Hippocampal formation (tissue), 2 donors: ENCODE measurements at places on chromosomes 5 and 9.

GRCh38 chr5:67679184-67679841 is 482.7 kb upstream of the CD180 start:
- DNase-seq, result no peak

- DNase-seq, result no peak
These were observed 602.1 kb downstream of the PSAT1 start for GRCh38 chr9:78899006-78899405.

- DNase-seq, result no peak
These were observed 5.3 kb downstream of the SLC24A2 start for GRCh38 chr9:19783500-19783899.

DNA sequence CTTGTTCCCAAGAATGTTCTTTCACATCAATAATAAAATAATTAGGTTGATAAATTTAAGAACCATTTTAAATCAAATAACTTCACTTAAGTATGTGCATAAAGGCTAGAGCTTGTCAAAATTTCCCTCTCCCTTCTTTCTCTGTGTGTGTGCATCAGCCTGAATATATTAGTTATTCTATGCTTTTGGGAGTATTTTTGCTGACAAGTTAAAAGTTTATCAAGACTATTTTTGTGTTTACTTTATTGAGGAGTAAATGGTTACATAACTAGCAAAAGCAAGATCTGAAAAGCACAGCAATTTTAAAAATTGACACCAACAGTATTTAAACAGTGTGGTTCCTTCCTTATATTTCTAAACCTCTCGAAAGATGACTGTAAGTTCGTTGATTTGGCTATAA is 261.7 kb downstream of the ISL1 start:
- DNase-seq, result no peak

DNA sequence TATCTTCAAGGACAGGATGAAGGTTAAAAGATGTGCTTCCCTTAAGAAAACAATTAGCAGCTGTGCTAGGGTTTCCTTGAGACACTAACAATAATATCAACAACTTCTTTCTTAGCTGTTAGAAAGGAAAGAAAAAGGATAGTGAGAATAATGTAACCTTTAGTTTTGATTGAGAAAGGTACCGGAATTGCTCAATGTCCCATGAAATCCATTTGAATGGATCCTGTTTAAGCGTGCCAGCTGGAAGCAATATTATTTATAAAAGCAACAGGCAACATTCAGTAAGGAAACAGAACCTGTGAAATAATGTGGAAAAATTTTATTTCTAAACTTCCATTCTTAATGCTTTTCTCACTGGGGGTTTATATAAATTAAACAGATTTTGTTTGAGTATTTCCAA is 120.9 kb downstream of the CCDC192 start:
- DNase-seq, result no peak

- no peak for DNase-seq
These were observed 857 bp downstream of the FAM169A start for GRCh38 chr5:74865256-74865803.

DNA sequence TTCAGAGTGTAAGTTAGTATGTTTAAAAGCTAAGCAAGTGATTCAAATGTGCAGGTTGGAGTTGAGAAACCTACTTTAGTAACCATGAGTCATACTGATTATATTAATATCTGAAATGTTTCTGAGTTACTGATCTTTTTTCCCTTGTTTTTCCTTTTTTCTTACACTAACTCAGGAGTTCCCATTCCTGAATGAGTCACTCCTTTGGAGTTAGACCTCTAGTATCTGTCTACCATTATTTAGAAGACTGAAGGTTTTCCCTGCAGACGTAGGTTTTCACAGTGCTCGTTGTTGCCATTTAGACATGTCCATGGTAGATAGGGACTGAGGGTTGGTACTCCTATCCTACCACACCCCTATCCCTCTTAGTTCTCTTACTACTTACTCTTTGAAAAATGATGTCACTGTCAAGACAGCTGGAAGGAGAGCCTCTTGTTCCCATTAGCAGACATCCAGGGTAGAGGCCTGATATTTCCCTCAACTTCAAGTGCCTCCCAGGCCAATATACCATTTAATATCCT is 20.2 kb downstream of the OCLN start:
- DNase-seq, result no peak

DNA sequence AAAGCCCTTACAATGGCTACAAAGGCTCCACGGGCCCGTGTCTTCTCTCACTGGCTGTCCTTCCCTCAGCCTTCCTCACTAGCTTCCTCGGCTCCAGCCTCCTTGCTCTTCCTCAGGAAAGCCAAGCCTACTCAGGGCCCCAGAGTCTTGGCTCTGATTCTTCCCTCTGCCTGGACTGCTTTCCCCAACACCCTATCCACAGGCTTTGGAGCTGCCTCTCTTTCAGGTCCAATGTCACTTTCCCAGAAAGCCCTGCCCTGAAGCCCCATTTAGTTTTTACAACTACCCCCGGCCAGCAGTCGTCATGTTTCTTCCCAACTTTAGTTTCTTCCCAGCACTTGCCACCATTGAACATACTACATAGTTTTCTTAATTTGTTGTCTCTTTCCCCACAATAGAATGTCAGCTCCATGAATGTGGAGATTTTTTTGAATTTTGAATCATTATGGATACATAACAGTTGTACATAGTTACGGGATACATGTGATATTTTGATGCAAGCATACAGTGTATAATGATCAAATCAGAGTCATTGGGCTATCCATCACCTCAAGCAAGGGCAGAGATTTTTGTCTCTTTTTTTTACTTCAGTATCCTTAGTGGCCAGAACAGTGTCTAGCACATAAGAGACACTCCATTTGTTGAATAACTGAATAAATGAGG is 17.5 kb upstream of the TOMM5 start:
- DNase-seq, result no peak

DNA sequence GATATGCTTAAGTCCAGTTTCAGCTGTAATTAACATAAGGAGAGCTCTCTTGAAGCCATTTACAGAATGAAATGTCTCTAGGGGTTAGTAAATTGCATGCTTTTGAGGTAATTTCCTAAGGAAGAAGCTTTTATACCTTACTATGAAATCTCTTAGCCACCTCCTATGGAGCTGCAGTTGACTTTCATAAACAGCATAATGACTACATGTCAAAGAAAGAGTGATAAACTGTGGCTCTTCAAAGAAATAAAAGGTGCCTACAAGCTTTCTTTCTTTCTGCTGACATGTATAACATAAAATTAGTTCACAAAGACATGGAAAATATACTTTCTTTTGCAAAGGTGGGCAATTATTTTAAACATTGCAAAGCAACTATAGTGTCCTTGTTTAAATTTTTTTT is 90.8 kb downstream of the TMEM167A start:
- DNase-seq, result no peak

- no peak for DNase-seq
These were observed 267.3 kb downstream of the MLLT3 start for GRCh38 chr9:20355022-20355421.

DNA sequence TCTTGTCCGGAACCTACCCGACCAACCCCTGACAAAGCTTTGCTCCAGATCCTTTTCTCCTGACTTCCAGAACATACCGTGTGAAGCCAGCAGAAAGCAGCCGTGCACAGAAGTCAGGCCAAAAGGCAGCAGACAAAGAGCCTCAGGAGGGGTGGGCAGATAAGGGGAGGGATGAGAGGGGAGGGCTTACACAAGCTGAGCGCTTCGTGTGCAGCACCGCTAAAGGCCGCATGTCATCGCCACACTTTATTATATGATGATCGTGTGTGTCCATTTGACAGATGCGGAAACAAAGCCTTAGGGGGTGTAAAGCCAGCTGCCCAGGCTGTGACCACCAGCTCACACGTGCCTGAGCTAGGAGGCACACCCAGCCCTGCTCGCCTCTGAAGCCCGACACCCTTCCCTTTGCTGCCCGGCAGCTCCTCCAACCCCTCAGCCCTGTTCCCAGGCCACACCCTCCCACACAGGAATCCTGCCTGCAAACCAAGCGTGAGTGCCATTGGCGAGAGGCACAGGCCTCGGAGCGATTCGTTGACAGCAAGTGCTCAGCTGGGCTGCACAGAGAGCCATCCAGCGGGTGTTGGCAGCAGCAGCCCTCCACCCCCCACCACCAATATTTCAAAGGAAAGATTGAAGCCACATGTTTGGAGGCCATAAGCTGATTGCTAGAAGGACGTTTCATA is 170.5 kb upstream of the SMIM23 start:
- DNase-seq, result no peak

DNA sequence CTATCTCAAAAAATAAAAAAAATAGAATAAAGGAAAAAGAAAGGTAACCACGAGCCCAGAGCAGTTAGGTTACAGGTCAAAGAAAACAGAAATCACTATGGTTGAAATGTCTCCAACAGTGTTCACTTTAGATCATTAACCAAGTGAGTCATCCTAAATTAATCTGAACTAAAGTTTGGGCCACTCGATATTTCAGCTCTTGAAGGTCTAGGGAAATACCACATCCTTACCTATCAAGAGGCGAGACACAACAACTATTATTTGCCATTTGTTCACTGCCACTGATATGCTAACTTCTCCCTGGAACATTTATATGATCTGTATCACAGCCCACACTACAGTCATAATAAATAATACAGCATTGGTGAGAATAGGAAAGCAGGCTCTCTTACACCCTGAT is 111.3 kb upstream of the NR5A1 start:
- DNase-seq, result no peak

- DNase-seq, result no peak
These were observed 304.9 kb upstream of the PTGER4 start for GRCh38 chr5:40374853-40375252.

- DNase-seq, result no peak
These were observed 213.5 kb downstream of the SMARCA2 start for GRCh38 chr9:2228641-2229040.

- no peak for DNase-seq
These were observed 13.6 kb downstream of the PRXL2C start for GRCh38 chr9:96641514-96641913.

- DNase-seq, result no peak
These were observed 45.7 kb downstream of the FTMT start for GRCh38 chr5:121897341-121897740.
